Activated T-helper 1 cell treated with Interleukin-2 at 50 U/mL for 16 hours (primary cell): ENCODE measurements at places on chromosomes 1 and 21.

DNA sequence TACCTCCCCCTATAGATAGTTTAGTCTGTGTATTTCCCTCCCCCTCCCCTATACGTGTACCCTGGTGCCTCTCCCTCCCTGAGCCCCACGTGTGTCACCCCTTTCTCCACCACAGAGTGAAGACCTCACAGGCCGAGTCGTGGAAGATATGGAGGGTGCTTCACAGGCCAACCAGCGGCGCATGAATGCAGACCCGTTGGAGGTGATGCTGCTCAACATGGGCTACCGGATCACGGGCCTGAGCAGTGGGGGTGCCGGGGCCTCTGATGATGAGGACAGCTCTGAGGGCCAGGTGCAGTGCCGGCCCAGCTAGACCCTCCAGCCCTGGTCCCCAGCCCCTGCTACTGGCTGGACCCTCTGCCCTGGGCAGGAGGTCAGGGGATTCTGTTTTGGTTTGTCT is 15.9 kb upstream of the TMEM222 start:
- no peak for DNase-seq

DNA sequence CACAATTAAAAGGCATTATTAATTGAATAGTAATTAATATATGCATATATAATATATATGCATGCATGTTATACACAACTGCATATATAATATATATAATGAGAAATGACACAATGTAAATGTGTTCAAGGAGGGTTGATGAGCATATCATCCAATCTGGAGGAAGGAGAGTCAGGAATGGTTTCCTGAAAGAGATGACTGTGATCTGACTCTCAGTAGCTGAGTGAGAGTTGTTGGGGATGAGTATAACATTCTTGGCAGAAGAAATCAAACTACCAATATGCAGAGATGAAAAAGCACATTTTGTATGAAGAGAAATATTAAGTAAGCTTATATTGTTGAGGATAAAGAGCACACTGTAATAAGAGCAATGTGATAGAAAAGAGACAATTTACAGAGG is 37.3 kb downstream of the F13B start:
- DNase-seq, result no peak

DNA sequence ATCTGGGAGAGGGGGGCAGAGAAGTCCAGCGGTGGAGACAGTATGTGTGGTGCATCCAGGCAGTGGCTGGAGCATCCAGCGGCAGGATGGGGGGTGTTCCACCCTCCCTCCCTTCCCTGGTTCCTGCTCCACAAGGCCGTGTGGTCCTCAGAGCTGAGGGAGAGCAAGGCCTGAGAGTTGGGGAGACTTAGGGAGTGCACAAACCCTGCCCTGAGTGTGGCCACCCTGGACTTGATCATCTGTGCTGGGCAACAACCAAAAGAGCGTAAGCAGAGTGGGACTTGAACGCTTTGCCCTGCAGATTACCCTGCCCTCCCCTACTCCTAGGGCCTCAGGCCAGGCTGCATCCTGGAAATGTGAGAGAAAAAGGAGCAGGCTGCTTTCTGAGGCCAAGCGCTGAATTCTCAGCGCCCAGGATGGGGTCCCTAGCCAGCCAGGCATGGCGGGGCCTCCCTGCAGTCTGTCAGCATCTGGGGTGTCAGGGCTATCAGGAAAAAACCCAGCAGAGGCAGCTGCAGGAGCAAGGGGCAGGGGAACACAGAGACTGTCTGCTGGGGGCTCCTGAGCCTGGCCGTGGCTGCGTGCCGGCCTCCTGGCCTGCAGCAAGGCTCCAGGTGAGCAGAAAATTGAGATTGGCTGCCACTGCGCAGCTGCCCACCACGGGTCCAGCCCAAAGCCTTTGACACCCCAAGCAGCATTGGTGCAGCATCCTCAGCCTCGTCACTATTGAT is 266.2 kb downstream of the NPHP4 start:
- no peak for DNase-seq

- no peak for DNase-seq
These were observed 38.1 kb downstream of the TRIM62 start for GRCh38 chr1:33143698-33144097.

DNA sequence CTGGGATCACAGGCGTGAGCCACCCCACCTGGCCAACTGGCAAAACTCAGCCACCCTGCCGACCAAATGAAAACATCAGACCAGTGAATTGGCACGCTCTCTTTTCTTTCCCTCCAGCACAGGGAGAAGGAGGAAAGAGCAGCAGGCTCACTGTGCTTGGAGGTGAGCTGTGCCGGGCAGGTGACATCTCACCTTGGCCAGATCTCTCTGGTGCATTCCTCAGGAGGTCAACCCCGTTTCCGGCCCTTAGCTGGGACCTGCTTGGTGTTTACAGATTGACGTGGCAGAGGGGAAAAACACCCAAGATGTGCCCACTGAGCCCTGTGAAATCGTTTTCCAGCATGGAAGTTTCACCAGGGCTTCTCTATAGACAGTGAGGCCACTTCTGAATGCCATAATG is 45.1 kb downstream of the TMEM51 start:
- DNase-seq, result no peak

GRCh38 chr21:45945066-45945867 is 36.3 kb upstream of the COL6A1 start:
- DNase-seq, result no peak

DNA sequence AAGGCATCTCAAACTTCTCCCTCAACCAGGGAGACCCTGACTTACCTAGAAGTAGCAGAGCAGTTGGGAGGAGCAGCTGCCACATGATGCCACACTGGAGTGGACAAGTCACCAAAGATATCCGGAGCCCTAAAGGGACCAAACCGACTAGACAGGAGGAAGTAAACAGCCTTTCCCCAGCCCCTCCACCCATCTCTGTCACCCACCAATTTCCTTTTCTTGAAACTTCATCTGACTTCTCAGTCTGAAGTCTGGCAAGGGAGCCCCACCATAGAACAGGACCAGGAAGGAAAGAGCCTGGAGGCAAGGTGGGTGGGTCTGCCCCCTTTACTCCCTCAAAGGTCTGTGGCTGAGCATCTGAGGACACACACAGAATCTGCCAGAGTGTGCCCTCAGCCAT is at the start of gene FCGR3A:
Gene FCGR3A (minus strand): TSS at position 167 of the 400 bp plus-strand sequence. CDS start 82 bp downstream, at position 85.
- no peak for DNase-seq

GRCh38 chr1:42359466-42359865 is 21.1 kb upstream of the RIMKLA start:
- no peak for DNase-seq

DNA sequence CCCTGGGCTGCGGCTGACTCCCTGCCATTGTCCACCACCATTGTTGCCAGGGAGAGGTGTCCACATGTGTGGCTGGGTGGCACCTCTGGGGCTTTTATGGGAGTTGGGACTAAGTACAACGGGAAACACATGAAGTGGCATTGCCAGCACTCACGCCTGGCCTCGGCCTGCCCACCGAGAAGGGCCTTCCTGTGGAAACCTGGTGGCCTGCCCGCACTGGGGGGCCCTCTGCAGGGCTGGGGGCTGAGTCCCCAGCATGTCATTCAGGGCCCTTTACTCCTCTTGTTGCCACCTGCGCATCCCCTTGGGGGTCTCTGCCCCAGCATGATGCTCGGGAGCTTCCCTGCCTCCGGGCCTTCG is 35.5 kb upstream of the RUNX3 start:
- no peak for DNase-seq

DNA sequence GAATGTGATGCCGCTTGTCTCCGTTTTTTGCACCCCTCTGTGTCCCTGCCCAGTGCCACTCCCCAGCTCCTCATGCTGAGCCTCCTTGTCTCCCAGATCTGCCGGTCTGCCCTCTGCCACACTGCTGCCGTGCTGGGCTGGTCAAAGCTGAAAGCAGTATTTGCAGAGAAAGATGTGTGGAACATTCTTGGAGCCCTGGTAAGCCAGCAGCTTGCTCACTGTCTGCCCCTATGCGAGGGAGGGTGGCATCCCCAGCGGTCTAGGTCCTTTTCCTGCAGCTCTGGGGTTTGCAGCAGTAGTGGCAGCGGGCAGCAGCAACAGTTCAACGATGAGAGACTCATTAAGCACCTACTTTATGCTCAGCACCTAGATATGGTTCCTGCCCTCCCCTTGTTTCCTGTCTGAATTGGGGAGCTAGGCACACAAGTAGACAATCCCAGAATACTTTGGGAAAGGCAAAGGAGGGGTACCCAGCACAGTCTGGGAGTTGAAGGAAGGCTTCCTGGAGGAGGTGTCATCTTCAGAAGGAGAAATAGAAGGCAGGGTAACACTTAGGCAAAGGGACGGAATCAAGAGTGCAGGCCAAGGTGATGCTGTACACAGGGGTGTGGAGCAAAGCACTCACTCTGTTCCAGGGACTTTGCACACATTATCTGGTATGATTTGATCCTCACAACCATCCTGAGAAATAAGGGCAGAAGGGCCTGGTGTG is 63.1 kb downstream of the KIF21B start:
- DNase-seq, result no peak

DNA sequence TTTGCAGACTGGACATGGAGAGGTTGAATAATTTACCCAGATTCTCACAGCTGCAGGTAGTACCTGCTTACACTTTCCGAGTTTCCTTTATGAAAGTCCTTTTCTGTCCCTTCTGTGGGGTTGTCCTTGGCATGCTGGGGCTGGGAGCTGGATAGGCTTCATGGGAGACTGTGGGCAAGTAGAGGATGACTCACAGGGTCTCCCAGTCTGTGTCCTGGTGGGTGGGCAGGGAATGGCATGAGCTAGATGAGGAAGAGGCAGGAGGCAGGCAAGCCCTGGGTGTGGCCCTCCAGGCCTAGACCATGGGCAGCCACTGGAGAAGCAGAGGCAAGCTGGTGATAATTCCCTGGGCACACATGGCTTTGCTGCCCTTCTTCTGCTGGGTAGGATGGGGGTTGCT is 80.6 kb downstream of the NAV1 start:
- no peak for DNase-seq

DNA sequence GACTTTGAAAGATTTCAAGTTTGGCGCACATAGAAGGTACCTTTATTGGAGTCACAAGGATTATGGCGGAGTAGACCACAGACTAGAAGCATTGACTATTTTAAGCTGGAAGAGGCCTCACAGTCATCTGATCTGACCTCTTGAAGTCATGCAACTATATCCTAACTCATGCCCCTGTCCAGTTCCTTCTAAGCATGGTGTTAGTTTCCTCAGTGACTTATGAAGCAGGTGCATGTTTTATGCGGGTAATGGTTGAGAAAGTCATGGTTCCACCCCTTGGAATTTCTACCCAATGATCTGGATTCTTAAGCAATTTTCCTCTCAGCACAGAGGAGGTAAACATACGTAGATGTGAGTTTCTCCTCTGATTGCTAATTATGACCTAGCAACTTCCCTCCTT is 11.7 kb downstream of the OLFML3 start:
- no peak for DNase-seq

GRCh38 chr1:203597331-203598090 is 29.1 kb upstream of the ATP2B4 start:
- no peak for DNase-seq

DNA sequence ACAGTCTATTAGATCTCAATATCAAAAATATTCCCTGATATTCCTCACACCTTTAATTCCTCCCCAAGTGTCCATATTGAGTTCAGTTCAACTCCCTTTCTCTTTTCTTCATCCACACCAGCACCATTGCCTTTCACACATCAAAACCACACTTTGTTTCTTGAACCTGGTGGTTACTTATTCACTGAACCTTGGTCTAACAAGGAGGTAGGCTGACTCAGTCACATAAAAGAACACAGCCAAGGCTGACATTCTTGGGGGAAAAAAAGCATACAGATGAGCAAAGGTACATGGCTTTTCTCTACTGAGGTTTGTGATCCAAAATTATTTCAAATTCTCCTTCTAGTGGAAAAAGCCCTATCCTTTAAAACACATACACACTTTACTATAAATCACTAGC is 131.7 kb upstream of the USH2A start:
- no peak for DNase-seq

DNA sequence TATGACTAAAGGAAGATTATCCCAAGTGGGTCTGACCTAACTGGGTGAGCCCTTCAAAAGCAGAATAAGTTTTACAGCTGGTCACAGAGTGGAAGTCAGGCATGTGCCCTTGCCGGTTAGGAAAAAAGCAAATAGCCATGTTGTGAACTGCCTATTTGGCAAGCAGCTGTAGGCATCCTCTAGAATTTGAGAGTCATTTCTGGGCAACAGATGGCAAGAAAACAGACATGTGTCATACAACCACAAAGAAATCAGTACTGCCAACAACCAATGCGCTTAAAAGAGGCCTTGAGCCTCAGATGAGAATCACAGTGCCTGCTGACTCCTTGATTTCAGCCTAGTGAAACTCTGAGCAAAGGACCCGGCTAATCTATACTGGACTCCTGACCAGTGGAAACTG is 26.8 kb downstream of the LRRC53 start:
- DNase-seq, result no peak

DNA sequence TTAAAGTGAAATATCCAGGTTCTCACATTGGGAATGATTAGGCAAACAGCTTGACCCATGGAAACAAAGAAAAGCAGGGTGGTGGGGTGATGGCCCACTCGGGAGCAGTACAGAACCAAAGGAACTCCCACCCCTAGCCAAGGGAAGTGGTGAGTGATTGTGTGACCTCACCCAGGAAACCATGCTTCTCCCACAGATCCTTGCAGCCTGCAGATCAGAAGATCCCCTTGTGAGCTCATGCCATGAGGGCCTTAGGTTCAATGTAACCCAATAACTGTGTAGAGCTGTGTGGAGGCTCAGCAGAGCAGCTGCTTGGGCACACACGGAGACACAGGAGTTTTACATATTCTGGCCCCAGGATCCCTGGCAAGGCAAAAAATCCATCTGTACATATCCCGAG is 311.8 kb upstream of the DPYD start:
- no peak for DNase-seq

- DNase-seq, result no peak
These were observed 33.2 kb downstream of the TFF3 start for GRCh38 chr21:42282021-42282420.

- DNase-seq, result no peak
These were observed 79.8 kb downstream of the NFASC start for GRCh38 chr1:204950353-204951001.

DNA sequence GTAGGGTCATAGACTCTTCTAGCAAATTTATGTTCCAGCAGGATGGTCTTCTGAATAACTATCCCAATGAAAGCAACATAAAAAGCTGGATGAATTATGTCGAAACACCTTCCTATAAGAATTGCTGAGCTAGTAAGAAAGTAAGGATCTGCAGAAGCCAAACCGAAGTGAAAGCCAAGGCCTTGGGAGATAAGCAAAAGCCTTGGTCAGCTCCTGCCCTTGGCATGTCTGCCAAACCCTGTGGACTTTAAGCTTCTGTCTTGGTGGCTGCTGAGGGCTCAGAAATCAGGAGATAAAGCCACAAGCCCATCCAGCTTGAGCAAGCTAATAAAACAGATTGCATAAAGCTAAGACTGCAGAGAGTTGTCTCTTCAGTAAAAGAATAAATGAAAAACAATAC is 81.2 kb upstream of the KCND3 start:
- no peak for DNase-seq

DNA sequence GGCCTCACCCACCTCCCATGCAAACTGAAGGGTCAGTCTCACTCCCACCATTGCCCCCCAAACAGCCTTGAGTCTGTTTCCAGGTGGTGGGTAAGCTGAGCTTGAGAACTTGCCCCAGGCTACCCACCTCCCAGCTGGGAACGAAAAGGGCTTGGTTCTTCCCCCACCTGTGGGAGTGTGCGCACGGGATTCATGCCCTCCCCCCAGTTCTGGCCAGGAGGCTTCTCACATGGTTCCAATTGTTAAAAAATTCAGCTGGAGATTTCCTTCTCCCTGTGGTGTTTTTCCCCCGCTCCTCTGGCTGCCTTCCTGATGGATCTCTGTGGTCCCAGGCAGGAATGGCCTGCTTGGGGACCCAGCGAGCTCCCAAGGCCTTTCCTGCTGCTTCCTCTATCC is 81.8 kb upstream of the C21orf91 start:
- DNase-seq, result no peak

GRCh38 chr1:205913451-205914154 is 29.7 kb downstream of the SLC26A9 start:
- DNase-seq, result no peak

GRCh38 chr1:201490708-201491131 is 16.2 kb downstream of the CSRP1 start:
- no peak for DNase-seq
